CD4-positive, CD25-positive, alpha-beta regulatory T cell (primary cell): ENCODE measurements at places on chromosomes 13 and 19. TPM values are rescaled to one million over a fixed set of nuclear protein-coding genes. Genes with fewer than 3 reads are reported as not detected.

ZNF677 gene
- total RNA-seq = 4.3 TPM

ZNF66 gene
- total RNA-seq = 7.4 TPM

ZNF625 gene
- total RNA-seq = 2.7 TPM

DNA sequence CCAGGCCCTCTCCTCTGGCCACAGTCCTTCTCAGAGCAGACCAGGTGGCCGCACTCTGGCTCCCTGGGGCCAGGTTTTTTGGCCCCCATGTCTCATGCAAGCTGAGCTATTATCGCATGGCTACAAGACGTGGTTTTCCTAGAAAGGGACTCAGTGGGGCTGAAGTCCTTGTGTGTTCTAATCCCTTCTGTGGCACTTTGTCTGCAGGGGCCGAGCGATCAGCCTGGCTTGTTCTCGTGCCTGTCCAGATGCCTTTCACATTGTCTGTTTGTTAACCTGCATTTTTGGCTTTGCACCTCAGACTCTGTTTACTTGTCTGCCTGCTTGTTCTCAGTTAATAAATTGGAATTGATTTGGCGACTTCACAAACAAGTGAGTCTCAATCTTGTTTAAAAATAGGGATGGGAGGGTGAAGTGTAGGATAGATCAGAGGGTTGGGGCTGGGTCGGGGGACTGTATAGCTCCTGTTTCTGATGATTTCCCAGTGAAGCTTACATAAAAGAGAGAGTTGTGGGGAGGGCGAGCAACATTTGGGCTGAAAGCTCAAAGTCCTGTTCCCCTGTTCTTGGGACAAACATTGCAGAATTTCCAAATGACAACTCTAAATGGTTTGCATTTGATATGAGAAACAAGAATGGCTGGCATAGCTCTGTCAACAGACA, 440.4 kb downstream of the COG6 start:
- DNase-seq = no peak
- no peaks in the 10 kb centered on the region for H3K27me3 ChIP-seq
- no peak overlapping the region for H3K4me3 ChIP-seq
- no peak overlapping the region for H3K27ac ChIP-seq

DNA sequence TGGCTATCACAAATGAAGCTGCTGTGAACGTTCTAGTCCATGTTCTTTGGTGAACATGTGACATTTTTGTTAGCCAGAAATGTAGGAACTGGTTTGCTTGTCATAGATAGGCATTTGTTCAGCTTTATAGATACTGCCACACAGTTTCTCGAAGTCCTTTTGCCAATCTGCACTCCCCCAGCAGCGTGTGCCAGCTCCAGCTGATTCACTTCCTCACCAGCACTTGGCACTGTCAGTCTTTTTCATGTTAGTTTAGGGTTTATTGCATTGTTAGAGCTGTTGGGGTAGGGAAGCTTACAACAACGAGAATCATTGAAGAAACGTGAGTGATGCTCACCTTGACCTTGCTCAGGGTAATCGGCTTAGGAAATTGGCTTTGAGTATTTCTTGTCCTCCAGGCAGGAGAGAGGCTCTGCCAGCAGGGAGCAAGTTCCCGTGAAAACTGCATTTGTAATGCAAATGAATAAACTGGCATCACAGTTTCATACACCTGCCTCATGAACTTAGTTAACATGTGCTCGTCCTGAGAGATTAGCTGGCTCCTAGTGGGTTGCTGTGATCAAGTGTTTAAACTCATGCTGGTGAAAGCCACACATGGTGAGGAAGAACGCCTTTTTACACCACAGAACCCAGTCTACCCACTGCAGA, 83.9 kb downstream of the ING1 start:
- peaks cover 8% of the 10 kb centered on the region for H3K27me3 ChIP-seq
- no peaks in the 10 kb centered on the region for H3K36me3 ChIP-seq

DNA sequence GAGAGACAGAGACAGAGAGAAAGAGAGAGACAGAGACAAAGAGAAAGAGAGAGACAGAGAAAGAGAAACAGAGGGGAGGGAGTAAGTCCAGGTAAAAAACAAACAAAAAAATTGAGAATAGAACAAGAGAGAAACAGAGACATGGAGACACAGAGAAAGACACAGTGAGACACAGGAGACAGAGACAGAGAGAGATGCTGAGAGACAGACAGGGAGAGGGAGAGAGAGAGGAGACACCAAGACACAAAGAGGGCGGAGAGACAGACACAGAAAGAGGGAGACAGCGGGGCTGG, 5.8 kb upstream of the PROZ start:
- peaks cover 21% of the 10 kb centered on the region for H3K4me1 ChIP-seq
- no peaks in the 10 kb centered on the region for H3K36me3 ChIP-seq
- peak overlapping the region; percentile 76 for H3K4me3 ChIP-seq
- no peak for DNase-seq

GRCh38 chr13:108289819-108290218, 20.3 kb downstream of the TNFSF13B start:
- no peak overlapping the region for H3K4me3 ChIP-seq
- no peaks in the 10 kb centered on the region for H3K36me3 ChIP-seq
- H3K4me1 ChIP-seq = no peaks in the 10 kb centered on the region
- H3K27ac ChIP-seq = no peak overlapping the region

DNA sequence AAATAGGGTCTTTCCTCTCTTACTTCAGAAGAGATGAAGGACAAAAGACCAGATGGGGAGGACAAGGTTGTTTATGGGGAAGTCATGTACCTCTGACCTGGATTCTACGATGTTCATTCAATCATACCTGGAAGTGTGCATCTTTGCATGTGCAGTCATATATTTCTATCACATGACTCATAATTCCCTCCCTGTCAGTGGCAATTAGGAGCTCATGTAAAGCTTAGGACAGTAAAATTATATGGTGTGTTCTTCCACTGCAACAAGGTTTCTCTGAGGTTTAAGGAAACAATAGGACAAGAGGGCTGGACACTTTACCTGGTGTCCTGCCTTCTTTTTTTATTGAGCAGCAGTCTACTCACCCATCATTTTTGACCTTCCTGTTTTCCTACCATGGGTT, 19.8 kb downstream of the CEACAM7 start:
- no peak for DNase-seq
- H3K4me3 ChIP-seq = no peak overlapping the region
- no peaks in the 10 kb centered on the region for H3K36me3 ChIP-seq
- H3K27me3 ChIP-seq = peaks cover 10% of the 10 kb centered on the region

- no peak overlapping the region for H3K27ac ChIP-seq
- no peaks in the 10 kb centered on the region for H3K27me3 ChIP-seq
- H3K36me3 ChIP-seq = no peaks in the 10 kb centered on the region
- no peak overlapping the region for H3K4me3 ChIP-seq
- DNase-seq = no peak
Measured at GRCh38 chr13:110266983-110267382, 40.0 kb downstream of the COL4A1 start.

DNA sequence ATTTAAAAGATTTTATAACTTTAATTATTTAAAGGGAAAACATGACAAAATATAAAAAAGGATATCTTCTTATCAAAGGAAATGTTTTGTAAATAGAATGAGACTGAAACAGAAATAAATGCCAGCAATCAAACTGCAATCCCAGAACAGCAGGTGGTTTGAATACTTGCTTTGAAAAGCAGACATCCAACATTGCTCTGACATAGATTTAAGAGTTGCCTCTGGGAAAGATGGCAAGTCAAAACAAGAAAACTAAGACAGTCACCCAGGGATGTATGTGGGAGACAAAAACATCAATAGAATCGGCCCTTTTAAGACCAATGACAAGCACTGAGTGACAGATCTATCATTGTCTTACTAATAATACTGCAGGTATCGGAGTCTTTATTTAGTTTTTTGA, 789.7 kb upstream of the GPC6 start:
- no peaks in the 10 kb centered on the region for H3K27me3 ChIP-seq
- no peaks in the 10 kb centered on the region for H3K4me1 ChIP-seq
- DNase-seq = no peak
- H3K27ac ChIP-seq = no peak overlapping the region

DNA sequence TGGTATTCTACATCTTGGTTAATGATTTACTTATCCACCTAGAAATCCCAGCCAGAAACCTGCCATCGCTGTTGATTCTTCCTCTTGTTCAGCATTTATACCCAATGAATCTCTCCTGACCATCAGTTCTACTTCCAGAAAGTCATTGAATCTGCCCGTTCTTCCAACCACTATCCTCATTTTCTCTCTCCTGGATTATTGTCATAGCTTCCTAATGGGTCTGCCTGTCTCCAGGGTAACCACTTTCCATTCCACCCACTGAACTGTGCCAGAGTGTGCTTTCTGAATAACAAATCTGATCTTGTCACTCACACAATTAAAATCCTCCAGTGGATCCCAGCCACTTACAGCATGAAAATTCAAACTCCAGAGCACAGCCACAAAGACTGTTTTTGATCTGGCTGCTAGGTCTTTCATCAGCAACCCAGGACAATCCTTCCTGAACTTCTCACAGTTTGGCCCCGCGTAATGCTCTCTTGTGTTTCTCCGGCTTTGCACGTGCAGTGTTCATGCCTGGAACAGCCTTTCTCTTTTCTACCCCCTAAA, 330.6 kb downstream of the SPRY2 start:
- no peak for DNase-seq
- H3K36me3 ChIP-seq = no peaks in the 10 kb centered on the region
- no peak overlapping the region for H3K27ac ChIP-seq
- no peak overlapping the region for H3K4me3 ChIP-seq
